GM23338 (cell line): ENCODE measurements at places on chromosomes 6 and 20. TPM values are rescaled to one million over a fixed set of nuclear protein-coding genes. Genes with fewer than 3 reads are reported as not detected.

DNA sequence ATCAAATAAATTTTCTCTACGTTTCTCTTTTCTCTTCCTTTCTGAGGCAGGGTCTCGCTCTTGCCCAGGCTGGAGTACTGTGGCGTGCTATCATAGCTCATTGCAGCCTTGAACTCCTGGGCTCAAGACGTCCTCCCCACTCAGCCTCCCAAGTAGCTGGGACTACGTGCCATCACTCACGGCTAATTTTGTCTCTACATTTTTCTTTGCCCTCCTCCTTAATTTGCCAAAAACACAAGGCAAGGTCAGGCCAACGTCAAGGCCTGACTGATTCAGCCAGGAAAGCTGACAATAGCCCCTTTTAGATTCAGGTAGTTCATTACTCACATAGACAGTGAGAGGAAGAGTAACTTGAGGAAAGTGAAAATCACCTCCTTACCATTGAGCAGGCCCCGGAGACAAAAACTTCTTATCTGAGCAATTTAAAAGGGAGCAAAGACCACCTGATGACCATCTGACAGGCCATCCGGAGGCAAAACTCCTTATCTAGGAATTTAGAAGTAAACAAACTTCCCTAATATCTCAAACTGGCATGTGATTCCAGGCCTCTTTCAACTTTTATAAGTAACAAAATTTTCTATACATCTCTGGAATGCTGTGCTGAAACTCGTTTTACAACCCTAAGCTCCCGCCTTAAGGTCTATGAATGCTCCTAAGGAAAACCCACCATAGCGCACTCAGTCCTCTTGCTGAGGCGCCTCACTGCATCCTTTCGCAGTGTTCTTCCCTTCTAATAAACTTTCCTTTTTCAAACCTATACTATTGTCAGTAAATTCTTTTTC lies 42.1 kb upstream of the SRPK1 start:
- no peak for DNase-seq

DNA sequence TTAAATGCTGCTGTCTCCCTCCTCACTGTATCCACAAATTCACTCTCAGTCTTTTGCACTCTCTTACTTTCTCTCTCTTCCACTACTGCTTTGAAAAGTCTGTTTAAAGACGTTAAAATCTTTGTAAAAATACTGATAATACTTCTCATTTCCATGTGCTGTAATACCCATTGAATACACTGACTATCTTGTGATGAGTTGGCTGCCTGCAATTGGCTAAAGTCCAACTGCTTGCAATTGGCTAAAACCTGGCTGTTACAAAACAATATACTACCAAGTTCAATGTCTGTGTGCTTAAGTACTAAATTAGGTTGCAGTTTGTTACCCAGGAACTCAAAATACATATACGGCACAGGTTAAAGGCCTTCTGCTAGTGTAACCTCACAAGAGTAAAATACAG lies 264.8 kb downstream of the THBS2 start:
- DNase-seq = no peak

Gene KCNQ2
- total RNA-seq = 61.7 and 92.4 TPM in 2 replicates

GRCh38 chr20:48266571-48266970 lies 481.3 kb upstream of the SULF2 start:
- DNase-seq = no peak

DNA sequence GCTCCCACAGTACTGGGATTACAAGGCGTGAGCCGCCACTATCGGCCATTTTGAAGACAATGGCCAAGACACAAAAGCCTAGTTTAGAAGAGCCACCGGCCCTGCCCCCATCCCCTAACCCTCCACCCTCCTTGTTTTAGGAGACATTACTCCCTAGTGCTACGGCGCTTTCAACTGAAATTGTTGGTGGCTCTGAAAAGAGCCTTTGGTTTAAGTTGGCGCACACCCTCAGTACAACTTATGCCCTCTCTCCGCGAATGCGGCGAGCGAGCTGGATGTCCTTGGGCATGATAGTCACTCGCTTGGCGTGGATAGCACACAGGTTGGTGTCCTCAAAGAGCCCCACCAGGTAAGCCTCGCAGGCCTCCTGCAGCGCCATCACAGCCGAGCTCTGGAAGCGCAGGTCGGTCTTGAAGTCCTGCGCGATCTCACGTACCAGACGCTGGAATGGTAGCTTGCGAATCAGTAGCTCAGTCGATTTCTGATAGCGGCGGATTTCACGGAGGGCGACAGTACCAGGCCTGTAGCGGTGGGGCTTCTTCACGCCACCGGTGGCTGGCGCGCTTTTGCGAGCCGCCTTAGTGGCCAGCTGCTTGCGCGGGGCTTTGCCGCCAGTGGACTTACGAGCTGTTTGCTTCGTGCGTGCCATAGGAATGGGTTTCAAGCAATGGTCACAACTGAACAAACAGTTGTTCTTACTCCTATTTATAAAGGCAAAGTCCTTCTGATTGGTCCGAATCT lies 114.9 kb upstream of the BTN3A2 start:
- DNase-seq = peak; percentile 84
